ENCODE measurements at places on chromosomes 6 and 20. TPM values are rescaled to one million over a fixed set of nuclear protein-coding genes. Genes with fewer than 3 reads are reported as not detected.

Gene FAM83C
- not detected for total RNA-seq

Gene CTAGE9
- not detected for total RNA-seq

Gene BNIP5
- total RNA-seq, result not detected

Gene TGM2
- total RNA-seq, result 444 TPM

Gene ITCH
- total RNA-seq, result 38.8 TPM

Gene CCN2
- total RNA-seq, result 530 TPM

All from mesangial cell (primary cell).